T-helper 22 cell (primary cell): ENCODE measurements at places on chromosomes 12 and 14.

- no peak for DNase-seq
These were observed 86.9 kb downstream of the RIN3 start for GRCh38 chr14:92600318-92601053.

GRCh38 chr12:127656266-127656665 is 610.7 kb upstream of the TMEM132C start:
- DNase-seq, result no peak

DNA sequence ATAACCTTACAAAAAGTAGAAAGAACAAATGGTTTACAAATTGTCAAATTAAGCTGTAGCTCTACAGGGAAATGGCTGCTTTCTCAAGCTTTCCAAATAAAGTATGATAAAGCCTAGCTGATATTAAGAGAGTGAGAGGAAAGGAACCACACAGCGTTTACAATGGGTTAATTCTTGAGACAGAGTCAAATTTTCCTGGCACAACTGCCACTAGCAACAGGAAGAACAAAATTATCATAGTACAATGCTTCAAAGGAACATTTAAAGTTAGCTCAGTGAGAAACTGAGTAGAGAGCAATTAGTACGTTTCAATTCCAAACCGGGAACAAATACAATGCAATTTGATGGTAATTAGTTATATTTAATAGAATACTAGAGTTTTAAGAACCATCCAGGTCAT is 116.0 kb downstream of the PPP1R12A start:
- no peak for DNase-seq

GRCh38 chr12:123410041-123410412 is 26.1 kb downstream of the KMT5A start:
- no peak for DNase-seq

GRCh38 chr12:46390881-46391280 is 18.3 kb upstream of the SLC38A2 start:
- DNase-seq, result no peak

DNA sequence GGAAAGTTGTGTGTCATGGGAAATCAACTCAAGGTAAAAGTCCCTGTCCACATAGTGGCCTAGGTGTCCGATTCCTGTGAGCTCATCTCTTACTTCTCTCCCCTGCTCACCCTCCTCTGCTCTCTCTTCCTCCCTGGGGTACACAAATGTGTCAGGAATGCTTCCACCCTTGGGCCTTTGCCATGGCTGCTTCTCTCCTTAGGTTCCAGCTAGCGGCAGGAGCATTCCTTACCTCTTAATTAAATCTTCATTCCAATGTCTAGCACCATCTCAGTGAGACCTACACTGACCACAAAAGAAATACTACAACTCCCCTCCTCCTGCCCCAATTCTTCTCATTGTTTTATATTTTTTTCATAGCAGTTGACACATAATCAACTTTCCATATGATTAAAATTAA is 298.6 kb downstream of the PDZRN4 start:
- DNase-seq, result no peak

DNA sequence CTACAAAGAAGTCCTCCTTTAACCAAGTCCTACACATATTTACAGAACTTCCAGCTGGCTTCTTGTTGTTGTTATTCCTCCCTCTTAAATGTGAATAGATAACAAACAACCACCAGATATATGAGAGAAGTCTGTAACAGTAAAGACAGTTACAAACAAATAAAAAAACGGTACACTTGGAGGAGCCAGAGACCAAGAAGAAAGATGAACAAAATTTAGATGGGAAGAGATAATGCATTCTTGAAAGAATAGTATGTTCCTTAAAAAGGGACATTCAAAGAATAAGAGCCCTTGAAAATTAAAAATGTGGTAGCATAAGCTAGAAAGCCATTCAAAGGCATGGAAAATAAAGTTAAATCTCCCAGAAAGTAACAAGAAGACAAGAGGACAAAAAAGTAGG is 25.9 kb downstream of the SLCO1A2 start:
- DNase-seq, result no peak

- DNase-seq, result no peak
These were observed 21.8 kb downstream of the AHNAK2 start for GRCh38 chr14:104956290-104956890.
